ENCODE measurements at places on chromosomes 1 and 21.

GRCh38 chr1:247332623-247333361 is 1.1 kb upstream of the ZNF496 start:
- no peak for DNase-seq

- no peak for DNase-seq
Observed at GRCh38 chr1:98121646-98122045, 200.8 kb upstream of the DPYD start.

DNA sequence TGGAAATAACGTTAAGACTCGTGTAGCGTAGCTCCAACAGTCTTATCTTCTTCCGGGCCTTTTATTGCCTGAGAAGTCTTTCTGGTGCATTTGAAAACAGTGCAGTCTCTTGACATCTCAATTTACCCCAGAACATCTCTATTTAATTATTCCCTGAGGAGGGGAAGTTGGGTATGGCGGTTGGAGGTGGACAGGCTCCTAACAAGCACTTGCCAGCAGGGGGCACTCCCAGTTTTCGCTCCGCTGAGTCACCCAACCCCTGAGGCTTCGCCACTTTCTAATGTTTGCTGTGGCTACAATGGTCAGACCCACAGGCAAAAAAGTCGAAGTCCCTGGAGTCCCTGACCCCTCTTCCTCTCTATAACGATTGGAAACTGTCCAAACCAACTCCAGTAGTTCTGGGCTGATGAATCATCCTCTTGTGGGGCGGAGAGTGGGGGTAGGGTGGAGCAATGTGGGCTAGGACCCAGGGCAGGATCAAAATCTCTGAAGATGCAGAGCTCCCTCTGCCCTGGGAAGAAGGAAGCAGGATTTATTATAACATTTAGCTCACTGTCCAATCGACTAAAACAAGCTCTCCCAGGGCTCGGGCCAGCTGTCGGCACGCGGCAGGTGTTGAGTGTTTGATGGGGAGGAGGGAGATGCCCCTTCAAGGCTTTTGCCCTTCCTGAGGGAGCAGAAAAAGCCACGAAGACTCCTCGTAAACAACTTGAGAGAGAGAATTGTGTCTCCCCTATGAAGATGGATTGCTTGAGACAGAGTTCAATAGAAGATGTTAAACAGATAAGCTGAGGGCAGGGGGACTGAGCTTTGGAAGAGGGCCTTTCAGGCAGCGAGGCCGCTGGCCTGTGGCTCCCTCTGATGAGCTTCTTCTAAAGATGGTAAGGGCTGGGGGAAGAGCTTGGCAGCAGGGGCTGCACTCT is 85.7 kb downstream of the BRINP2 start:
- peak; percentile 32 for DNase-seq

- DNase-seq, result no peak
Observed at GRCh38 chr1:226646026-226646869, 92.8 kb downstream of the ITPKB start.

DNA sequence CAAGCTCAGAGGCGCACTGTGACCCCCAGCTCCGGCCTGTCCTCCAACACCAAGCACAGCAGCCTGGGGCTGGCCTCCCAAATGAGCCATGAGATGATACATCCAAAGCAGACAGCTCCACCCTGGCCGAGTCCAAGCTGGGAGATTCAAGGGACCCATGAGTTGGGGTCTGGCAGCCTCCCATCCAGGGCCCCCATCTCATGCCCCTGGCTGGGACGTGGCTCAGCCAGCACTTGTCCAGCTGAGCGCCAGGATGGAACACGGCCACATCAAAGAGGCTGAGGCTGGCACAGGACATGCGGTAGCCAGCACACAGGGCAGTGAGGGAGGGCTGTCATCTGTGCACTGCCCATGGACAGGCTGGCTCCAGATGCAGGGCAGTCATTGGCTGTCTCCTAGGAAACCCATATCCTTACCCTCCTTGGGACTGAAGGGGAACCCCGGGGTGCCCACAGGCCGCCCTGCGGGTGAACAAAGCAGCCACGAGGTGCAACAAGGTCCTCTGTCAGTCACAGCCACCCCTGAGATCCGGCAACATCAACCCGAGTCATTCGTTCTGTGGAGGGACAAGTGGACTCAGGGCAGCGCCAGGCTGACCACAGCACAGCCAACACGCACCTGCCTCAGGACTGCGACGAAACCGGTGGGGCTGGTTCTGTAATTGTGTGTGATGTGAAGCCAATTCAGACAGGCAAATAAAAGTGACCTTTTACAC is 29.1 kb downstream of the SLC19A1 start:
- DNase-seq, result no peak

DNA sequence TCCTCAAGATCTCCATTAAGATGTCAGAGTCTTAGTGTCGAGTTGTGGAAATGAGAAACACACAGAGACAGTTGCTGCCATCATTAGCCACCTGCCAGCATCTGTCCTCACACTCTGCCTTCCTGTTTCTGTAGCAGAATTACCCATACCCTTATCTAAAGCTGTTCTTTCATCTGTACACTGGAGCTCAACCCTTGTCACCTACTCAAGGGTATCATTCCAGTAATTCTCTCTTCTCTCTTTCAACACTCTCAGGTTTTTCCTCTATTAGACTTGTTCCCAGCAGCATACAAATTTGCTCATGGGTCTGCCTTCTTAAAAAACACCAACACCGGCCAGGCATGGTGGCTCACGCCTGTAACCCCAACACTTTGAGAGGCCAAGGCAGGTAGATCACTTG is 27.4 kb upstream of the RNF2 start:
- no peak for DNase-seq

DNA sequence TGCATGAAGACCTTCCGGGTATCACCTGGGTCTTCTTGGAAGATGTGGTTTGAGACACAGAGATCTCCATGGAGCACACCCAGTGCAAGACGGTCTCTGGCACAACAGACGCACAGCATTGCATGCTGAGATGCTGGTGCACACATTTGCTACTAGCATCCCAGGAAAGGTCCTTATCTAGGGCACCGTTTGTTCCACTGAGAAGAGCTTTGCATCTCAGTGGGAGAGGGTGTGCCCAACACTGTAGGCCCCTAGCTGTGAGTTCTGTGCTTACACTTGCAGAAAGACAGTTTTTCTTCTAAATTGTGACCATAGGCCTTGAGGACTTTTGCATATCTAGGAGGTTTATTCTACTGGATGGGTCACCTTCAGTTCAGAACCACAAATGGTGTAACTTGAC is 554.1 kb downstream of the MATN1 start:
- no peak for DNase-seq

Measured in RPMI8226 (cell line).